ENCODE measurements at places on chromosomes 6 and 20. TPM values are rescaled to one million over a fixed set of nuclear protein-coding genes. Genes with fewer than 3 reads are reported as not detected.

DNA sequence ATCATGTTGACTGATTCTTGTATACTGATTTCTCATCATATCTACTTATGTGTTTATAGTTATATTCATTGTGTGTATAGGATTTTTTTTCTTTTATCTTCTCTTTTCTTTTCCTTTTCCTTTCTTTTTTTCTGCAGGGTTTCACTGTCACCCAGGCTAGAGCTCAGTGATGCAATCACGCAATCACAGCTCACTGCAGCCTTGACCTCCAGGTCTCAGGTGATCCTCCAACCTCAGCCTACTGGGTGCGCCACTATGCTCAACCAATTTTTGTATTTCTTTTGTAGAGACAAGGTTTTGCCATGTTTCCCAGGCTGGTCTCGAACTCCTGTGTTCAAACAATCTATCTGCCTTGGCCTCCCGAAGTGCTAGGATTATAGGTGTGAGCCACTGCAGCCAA lies 1.6 kb upstream of the PBOV1 start:
- H3K27me3 ChIP-seq = no peaks in the 10 kb centered on the region
- DNase-seq = no peak
- no peak overlapping the region for H3K4me3 ChIP-seq
- H3K36me3 ChIP-seq = no peaks in the 10 kb centered on the region
- no peak overlapping the region for H3K27ac ChIP-seq
- H3K4me1 ChIP-seq = no peaks in the 10 kb centered on the region

RAB44 gene
- polyA plus RNA-seq = not detected

DNA sequence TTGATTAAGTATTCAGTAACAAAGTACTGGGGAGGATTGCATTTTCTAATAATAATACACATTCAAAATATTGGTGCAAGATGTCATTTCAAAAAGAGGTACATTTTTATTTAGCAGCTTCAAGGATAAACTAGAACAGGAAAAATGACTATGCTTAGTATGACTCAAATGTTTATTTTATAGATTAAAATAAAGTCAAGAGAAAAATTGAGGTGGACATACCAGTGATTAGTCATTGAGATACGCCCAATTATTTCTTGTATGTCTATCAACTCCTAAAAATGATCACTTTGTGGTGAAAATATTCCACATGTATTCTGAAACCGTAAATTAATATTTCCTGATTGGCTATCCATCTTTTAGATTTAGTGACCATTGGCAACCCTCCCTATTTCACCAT lies 96.7 kb downstream of the PHF3 start:
- no peak overlapping the region for H3K4me3 ChIP-seq
- DNase-seq = no peak
- H3K27me3 ChIP-seq = no peaks in the 10 kb centered on the region

SSTR4 gene
- not detected for polyA plus RNA-seq

DNA sequence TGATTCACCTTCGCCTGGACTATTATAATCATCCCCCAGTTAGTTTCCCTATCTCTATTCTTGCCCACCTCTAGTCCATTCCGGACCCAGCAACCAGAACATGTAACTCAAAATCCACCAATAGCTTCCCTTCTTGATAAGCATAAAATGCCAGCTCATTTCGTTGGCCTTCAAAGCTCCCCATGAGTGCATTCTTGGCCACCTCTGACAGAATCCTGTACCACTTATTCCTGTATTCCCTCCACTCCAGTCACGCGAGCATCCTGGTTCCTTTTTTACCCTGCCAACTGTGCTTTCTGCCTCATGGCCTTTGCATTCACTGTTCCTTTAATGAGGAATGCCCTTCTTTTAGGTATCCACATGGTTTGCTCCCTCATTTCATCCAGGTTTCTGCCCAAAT lies 36.7 kb downstream of the CYP24A1 start:
- H3K27me3 ChIP-seq = no peaks in the 10 kb centered on the region
- no peak for DNase-seq
- no peaks in the 10 kb centered on the region for H3K4me1 ChIP-seq
- no peaks in the 10 kb centered on the region for H3K36me3 ChIP-seq
- H3K4me3 ChIP-seq = no peak overlapping the region

DNA sequence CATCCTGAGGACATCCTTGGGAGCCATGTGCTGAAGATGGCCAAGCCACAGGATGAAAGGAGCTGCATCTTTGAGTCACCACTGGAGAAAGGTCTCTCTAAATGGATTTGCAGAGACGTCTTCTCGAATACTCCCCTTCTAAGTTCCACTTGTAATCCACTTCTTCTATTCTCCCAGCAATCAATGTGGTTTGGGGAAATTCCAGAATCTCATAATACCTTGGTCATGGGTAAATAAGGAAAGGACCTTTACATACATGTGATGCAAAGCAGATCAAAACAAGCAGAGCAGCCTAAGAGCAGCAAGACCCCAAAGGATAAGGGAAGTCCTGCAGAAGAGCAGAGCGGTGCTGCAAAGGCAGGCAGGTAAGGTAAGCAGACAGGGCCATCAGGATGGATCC lies 35.3 kb downstream of the TRIM38 start:
- DNase-seq = no peak
- no peak overlapping the region for H3K27ac ChIP-seq
- H3K36me3 ChIP-seq = no peaks in the 10 kb centered on the region
- no peaks in the 10 kb centered on the region for H3K4me1 ChIP-seq
- H3K27me3 ChIP-seq = no peaks in the 10 kb centered on the region

RIPPLY2 gene
- not detected for polyA plus RNA-seq

GRCh38 chr6:24643920-24644319 lies 2.1 kb downstream of the KIAA0319 start:
- DNase-seq = no peak
- H3K27ac ChIP-seq = no peak overlapping the region
- H3K36me3 ChIP-seq = no peaks in the 10 kb centered on the region
- H3K27me3 ChIP-seq = no peaks in the 10 kb centered on the region

DNA sequence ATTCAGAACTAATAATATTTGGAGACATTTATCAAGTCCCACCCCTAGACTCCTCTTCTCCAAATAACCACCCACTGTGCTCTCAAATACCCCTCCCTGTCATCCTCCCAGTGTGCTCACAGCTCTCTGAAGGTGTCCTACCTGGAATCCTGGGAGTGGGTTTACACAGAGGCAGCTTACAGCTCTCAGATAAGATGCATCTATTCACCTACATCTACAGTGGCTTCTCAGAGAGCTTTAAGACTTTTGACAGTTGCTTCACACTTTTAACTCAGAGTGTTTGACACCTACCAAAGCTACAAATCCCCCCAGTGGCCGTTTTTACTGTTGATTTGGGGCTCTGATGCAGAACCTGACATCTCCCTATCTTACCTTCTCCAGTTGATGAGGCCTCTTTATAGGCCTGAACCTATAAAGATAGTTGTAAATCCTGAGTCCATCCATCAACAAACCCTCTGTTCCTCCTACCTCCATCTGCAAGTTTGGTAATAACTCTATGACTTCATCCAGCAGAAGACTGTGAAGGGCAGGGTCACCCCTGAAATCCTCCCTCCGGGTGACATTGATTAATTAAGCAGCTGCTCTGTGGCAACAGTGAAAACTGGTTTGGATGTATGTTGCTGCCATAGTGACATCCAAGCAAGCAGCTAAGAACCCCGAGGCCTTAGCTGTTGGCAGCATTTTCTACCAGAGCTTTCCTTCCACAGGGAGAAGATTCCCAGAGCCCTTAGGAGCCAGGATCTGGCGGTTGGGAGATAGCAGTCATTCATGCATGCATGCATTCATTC lies 226.1 kb upstream of the RREB1 start:
- no peaks in the 10 kb centered on the region for H3K36me3 ChIP-seq
- H3K4me1 ChIP-seq = no peaks in the 10 kb centered on the region
- H3K4me3 ChIP-seq = no peak overlapping the region
- no peak overlapping the region for H3K27ac ChIP-seq
- no peak for DNase-seq

DNA sequence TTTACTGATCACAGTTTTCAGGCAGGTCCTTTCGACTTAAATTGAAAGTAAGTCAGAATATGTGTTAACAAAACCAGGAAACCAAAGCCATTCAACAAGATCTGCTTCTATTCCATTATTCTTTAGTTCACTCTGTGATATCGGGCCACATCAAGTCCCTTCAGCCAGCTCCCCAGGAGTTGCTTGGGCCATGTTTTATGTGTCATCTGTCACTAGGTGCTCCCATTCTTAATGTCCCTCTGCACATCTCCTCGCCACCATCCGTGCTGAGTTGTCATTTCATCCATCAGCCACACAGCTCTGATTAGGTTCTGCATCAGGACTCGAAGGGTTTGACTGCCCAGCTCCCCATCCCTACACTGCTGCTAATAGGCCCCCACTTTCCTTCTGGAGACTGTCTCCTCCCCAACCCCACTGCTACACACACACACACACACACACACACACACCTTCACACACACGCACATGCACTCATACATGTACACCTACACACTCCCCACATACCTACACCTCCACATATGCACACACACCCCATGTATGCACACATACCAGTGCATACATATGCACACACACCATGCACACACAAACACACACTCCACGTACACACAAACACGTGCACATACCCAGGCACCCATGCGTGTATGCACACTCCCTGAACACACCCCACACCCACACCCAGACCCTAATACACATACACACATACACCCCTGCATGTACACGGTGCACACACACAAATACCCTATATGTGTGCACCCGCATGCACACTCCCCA lies 143.3 kb upstream of the GMDS start:
- H3K4me3 ChIP-seq = no peak overlapping the region
- DNase-seq = no peak
- no peak overlapping the region for H3K27ac ChIP-seq
- no peaks in the 10 kb centered on the region for H3K36me3 ChIP-seq

ANKRD6 gene
- polyA plus RNA-seq = 0.71 TPM

DNA sequence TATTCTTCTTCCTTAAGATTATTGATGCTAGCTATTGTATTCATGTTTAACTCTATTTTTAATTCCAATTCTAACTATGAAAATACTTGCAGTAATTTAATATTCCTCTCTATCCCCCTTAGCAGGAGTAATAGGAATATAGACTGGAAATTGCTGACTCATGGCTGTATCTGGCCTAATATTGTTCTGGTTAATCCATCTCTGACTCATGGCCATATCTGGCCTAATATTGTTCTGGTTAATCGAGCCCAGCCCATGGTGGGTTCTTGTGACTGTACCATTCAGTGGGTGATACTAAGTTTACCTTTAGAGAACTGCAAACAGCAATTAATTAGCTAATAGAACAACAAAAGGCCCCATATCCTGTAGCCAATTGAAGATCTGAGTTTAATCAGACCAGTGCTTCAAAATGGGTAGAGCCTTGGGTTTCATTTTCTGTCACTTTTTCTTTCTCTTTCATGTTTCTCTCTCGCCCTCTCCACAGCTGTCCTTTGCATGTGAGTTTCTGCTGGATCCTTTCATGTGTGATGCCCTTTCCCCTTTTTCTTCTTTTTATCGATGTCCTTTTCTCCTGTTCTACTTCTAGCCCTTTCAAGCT lies 50.6 kb downstream of the SLC22A3 start:
- DNase-seq = no peak
- peaks cover 5% of the 10 kb centered on the region for H3K4me1 ChIP-seq
- no peaks in the 10 kb centered on the region for H3K36me3 ChIP-seq
- H3K27ac ChIP-seq = no peak overlapping the region

DNA sequence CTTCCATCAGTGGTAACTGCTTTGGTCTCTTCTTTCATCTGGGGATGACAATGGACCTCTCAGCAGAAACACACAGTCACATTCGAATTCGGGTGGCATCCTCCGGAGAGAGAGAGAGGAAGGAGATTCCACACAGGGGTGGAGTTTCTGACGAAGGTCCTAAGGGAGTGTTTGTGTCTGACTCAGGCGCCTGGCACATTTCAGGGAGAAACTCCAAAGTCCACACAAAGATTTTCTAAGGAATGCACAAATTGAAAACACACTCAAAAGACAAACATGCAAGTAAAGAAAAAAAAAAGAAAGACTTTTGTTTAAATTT lies 6.1 kb downstream of the EDN1 start:
- DNase-seq = no peak
- no peaks in the 10 kb centered on the region for H3K4me1 ChIP-seq
- H3K36me3 ChIP-seq = no peaks in the 10 kb centered on the region
- H3K4me3 ChIP-seq = no peak overlapping the region
- H3K27ac ChIP-seq = no peak overlapping the region
- no peaks in the 10 kb centered on the region for H3K27me3 ChIP-seq

- no peak overlapping the region for H3K27ac ChIP-seq
- no peaks in the 10 kb centered on the region for H3K36me3 ChIP-seq
- DNase-seq = no peak
- no peaks in the 10 kb centered on the region for H3K27me3 ChIP-seq
Observed at GRCh38 chr6:77095936-77096627, 367.2 kb downstream of the HTR1B start.

KCNK16 gene
- not detected for polyA plus RNA-seq

DNA sequence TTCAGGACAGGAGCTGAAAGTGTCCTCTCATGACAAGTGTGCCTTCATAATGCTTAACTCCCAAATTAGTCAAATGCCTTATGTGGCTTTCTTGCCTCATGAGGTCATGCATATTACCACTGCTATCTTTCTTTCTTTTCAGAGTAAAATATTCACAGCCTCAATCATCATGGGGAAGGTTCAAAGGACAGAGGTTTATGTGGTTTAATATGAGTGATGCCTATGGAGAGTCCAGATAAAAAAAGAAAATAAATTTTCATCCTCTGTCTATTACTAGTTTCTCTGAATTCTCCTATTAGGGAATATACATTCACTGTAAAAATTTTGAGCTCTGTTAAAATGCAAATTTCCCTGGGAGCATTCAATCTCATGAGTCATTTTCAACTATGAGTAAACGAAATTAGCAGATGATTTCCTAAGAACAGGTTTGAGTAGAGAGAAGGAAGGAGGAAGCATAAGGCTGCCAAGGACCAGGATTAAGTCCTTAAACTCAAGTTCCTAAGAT lies 396.9 kb upstream of the ADGRB3 start:
- H3K36me3 ChIP-seq = no peaks in the 10 kb centered on the region
- no peak for DNase-seq
- H3K27me3 ChIP-seq = no peaks in the 10 kb centered on the region
- no peak overlapping the region for H3K4me3 ChIP-seq

DNA sequence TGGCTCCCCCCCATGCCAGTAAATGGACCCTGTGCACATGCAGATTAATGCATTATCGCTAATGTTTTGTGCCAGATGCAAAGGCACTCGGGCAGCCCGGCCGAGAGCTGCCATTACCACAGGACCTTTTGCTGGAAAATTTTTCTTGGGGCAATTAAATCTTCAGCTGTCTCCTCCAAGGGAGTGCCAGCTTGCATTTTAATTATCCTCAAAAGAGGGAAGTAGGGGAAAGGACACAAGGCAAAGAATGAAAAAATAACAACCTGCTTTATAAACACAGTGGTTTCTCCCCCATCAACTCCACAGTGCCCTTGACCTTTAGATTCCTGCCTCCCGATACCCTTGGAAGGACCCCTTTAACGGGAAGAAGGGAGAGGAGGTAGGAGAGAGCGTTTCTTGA lies 48.2 kb downstream of the PDYN start:
- no peak overlapping the region for H3K4me3 ChIP-seq
- H3K36me3 ChIP-seq = no peaks in the 10 kb centered on the region
- H3K27me3 ChIP-seq = no peaks in the 10 kb centered on the region
- no peak for DNase-seq

DNA sequence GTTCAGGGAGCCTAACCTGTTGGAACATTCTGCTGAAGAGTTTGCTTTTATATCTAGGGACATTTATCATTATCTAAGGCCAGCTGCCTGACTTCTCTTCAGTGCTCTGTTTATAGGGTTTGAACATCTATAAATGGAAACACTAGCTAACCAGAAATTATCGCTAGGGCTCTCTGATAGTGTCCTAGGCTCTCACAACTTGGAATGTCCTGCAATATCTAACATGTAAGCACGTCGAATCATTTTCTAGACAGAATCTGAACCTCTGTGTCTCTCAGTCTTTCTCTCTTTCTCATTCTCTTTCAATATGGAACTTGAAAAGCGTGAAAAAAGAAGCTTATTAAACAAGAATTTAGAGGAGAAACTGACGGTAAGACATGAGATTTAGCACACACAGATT lies 92.5 kb upstream of the MLIP start:
- no peaks in the 10 kb centered on the region for H3K4me1 ChIP-seq
- no peak for DNase-seq
- no peak overlapping the region for H3K27ac ChIP-seq
- no peaks in the 10 kb centered on the region for H3K36me3 ChIP-seq

Data from naive thymus-derived CD4-positive, alpha-beta T cell (primary cell).